D341Med (cell line): ENCODE measurements at places on chromosomes 6 and 20.
A peak's percentile ranks its signal among the peaks of the same experiment; 100 is the strongest.

DNA sequence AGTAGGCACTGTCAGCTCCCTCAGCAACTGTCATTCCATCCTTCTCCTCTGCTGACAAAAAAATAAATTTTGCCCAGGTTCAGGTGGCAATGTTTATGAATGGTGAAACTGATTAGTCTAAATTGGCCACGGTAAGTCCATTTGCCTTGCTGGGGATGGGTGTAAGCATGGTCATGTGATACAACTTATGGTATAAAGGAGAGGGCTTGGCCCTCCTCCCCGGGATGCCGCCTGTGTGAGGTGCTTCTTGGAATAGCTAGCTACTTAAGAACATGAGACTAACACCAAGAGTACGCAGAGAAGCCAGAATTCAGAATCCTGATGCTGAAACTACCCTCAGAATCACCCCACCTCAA is 94.4 kb upstream of the MAP7 start:
- DNase-seq: no peak

- no peak for DNase-seq
Observed at GRCh38 chr6:8627085-8627861, 191.9 kb upstream of the SLC35B3 start.

DNA sequence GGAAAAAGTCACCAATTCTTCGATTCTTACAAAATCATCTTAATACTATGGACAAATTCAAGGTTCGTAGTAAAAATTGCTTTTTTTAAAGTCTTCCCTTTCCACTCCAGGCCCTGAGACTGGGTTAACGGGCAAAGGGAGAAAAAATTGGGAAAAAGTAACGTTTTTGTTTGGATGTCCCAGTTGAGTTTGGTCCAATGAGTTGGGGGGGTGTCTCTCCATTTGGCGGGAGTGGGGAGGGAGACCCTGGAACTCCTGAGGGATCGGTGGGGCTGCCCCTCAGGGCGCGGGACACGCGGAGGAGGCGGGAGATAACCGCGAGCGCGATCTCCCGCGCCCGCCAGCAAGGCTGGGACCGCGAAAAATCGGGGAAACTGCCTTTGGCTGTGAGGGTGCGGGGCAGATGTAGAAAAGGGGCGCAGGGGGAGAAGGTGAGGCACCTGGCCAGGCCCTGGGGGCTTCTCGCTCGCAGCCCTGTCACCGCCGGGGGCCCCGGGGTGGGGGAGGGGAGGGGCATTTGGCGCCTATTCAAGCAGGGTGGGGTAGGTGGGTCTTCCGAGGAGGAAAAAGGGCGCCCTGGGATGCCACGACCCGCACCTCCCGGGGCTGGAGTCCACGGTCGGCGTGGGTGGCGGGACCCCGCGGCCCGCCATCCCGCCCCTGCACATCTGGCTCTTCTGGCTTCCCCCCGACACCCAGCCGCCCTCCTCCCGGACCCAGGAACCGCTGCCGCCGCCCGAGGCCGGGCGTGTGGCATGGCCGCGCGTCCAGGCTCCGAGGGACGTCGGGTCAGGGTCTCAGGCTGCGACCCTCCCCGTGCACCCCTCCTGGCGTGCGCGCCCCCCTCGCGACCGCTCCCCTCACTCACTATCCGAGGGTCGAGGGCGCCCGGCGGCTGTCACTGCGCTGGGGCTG is 595 bp downstream of the FBXO5 start:
- peak; percentile 57 for DNase-seq

DNA sequence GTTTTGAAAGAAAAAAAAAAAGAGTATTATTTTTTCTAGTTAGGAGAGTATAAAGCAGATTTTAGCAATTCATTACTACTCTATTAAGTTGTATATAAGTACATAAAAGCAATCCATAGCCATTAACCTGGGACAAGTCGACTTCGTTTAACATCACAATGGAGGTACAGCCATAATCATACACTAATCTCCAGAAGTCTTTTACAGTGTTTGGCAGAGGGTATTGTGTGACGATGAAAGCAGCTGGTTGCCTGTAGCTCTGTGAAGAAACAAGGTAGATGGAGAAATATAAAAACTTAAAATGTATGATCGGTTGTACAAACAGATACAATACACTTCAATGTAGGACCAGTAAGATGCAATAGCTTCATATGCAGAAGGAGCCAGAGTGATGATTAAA is 75.9 kb upstream of the THEMIS start:
- DNase-seq: no peak

DNA sequence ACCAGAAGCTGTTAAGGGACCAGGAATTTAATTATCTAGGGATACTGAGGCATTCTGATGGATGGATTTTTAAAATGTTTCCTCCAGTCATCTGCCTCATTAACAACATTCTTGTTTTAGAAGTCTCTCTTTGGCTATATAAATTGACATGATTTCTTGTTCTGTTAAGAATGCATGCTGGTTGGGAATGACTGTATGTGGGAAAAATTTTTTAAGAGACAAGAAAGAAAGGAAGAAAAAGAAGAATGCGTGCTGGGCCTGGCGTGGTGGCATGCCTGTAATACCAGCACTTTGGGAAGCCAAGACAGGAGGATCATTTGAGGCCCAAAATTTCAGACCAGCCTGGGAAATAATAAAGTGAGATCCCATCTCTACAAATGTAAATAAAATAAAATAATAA is 203.6 kb downstream of the GJA1 start:
- DNase-seq: no peak

DNA sequence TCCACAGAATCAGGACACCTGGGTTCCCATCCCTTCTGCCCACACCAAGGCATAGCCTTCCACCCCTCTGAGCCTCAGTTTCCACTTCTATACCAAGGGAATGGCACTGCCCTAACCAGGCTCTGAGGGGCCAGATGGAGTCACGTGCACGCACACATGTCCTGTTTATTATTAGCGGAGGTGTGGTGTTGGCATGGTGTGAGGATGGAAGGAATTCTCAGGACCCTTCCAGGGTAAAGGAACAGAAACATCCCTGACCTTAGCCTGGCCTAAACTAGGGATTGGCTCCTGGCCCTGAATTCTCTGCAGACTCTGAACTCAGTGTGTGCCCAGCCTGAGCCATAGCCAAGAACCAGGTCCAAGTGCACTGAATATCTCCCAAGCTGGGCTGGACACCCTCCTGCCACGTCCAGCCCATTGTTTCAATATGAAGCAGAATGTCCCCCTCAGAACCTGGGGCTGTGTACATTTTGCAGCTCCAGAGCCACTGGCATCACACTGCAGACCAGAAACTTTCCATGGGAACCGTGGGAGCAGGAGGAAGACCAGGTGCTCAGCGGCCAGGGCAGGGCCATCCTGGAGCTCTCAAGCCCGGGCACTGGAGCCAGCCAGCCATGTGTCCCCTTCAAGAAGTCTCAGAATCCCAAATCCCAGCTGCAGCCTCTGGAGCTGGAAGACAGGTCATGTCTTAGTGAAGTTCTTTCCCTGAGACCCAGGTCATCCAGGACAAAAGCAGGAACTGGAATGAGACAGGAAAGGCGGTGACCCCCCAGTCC is 208.4 kb downstream of the ANKRD60 start:
- no peak for DNase-seq

GRCh38 chr20:12067686-12068085 is 150.0 kb downstream of the BTBD3 start:
- no peak for DNase-seq

DNA sequence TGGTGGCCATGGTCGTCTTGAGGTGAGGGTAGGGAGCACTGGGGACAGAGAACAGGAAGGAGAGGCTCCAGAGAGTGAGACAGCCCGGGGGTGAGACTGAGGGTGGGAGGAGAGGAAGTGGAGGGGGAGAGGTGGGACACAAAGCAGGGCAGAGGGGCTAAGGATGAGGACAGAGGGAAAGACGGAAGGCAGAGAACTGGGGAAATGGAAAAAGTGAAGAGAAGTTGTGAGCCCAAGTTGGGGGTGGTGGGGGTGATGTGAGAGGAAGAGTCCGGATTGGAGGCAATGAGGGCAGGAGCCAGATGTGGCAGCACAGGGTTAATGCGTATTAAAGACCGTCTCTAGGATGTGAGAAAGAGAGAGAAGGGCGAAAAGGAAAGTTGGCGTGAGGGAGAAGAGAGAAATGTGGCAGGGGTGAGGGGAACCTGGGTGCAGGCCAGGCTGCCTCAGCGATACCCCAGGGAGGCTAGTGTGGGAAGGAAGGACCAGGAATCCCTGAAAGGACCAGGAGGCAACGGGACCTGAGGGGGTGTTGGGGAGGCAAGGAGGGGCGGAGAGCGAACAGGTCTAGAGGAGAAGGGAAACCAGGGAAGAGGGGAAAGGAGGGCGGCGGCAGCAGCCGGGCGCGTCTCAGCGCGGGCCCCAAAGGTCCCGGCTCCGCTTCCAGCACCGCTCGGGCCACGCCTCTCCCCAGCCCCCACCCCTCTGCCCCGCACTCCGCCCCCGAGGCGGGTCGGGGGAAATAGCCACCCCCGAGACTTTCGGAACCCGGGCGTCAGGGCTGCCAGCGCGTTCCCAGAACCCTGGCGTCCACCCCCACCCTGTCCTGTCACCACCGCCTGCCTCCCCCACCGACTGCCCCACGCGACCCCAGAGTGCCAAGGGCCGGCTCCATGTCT is at the start of gene PPP1R18:
PPP1R18 (minus strand) TSS at position 637 of the 899 bp plus-strand sequence; CDS start at position 10, 627 bp downstream.
- DNase-seq: peak; percentile 74

- no peak for DNase-seq
Observed at GRCh38 chr20:10356628-10357027, 77.4 kb downstream of the MKKS start.

DNA sequence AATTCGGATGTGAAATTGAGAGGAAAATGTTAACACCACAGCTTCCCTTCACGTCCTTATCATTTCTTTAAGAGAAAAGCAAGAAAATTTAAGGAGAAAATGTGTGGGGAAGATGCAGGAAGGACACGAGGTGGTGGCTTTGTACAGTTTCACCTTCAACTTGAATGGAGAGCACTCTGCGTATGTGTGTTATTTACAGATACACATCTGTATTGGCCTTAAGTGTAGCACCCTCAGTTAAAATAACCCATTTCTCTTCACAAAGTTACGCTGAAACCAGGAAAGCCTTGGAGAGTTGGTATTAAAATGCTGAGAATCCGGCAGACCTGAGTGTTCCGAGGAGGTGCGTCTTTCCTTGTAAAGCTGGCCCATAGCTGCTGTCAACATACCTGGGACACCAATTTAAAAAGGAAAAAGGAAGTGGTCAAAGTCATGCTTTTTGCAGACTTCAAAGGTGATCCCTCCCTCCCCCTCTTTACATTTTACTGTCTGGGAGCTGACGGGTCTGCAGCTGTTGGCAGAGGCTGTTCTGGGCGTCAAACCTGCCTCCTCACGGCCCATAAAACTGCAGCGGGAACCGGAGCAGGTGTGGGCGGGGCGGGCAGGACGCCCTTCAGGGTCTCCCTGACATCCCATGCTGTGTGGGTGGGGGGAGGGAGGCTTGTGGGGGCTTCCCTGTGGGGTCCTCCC is 61.3 kb upstream of the TBXT start:
- DNase-seq: no peak
